Activated T-helper 2 cell treated with anti-CD3 and anti-CD28 coated beads, Interferon-gamma antibody, Interleukin-2, Interleukin-4, amounts not matched to agents 10 μg/mL and 5 μg/mL and 100 μg/mL, durations not matched to agents 14 hours and 24 hours and 36 hours (primary cell): ENCODE measurements at places on chromosomes 6 and 20.

- no peak for DNase-seq
Observed at GRCh38 chr6:134446218-134446848, 128.4 kb upstream of the SGK1 start.

DNA sequence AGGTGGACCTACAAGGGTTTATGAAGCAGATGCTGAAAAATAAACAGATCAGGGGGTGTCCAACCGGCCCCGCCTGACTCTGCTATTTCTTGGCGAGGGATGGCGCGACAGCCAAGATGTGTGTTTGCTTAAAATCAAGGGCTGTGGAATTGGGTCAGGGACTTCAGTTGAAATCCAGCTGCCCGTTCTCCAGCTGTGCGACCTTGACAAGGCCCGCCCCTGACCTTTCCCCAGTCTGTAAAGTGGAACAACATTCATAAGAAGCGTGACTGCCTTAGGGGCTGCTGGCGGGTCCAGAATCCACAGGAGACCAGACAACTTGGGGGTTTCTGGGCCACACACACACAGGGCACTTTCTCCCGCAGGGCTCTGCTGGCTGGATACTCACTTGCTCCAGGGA lies 517.5 kb downstream of the PREX1 start:
- no peak for DNase-seq

GRCh38 chr6:53526000-53526399 lies 18.9 kb downstream of the GCLC start:
- no peak for DNase-seq

GRCh38 chr20:6058684-6059295 lies 4.9 kb upstream of the LRRN4 start:
- DNase-seq = no peak

- no peak for DNase-seq
Observed at GRCh38 chr6:21402368-21402767, 191.2 kb upstream of the SOX4 start.
